Activated T-cell treated with anti-CD3 and anti-CD28 coated beads for 1 hour (primary cell): ENCODE measurements at places on chromosomes 2 and 18.

DNA sequence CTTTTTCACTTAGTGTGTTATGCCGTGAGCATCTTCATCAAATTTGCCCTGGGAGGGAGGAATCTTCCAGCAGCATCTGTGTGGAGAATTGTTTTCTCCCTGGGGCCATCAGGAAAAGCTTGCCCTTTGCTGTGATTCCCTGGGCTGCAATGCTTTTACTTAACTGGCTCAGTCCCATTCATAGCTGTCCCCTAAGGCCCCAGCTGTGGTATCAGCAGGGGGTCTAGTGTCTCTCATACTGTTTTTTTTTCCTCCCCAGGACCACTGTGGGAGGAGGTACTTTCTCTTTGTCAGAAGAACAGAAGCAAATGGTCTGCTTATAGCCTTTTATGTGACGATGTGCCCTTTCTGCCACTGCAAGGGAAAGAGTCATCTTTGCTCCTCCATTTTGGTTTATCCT is 176.8 kb upstream of the CELF4 start:
- DNase-seq = no peak

DNA sequence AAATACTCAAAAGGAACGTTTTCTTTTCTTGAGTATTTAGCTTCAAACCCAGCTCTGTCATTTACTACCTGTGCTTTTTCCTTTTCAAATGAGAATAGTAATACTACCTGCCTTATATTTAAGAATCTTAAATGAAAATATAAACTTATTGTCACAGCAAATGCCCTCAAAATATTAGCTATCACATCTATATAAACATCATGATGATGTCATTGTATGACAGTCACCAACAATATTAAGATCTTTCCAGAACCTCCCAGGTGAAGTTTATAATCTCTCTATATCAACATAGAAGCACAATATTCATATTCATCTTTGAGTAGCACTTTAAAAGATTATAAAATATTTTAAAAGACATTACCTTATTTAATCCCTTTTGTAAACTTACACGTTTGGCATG is 92.2 kb downstream of the DOK6 start:
- DNase-seq = no peak

DNA sequence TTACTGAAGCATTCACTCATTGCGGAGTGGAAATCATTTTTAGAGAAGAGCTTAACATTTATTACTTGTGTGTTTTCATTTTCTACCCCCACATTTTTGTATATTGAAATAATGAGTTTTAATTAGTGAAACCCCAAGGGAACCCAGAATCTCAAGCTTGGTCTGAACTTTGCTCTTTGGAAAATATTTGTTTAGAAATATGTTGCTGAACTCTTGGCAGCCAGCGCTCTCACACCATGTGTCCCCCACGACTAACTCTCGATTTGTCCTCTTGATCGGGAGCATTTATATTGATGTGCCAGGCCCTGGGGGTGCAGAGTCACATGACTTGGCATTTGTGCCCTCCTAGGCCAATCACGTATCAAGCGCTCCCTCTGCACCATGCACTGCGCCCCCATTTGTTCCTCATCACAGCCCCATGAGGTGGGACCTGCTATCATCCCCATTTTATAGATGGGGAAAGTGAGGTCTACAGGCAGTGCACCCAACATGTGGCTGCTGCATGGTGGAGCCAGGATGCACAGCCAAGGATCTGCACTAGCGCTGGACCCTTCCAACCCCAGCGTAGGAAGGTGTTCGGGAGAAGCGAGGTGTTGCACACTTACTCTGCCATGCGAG is 149.7 kb downstream of the NCK2 start:
- DNase-seq = no peak

GRCh38 chr2:72894514-72894913 is 7.3 kb downstream of the SPR start:
- no peak for DNase-seq

GRCh38 chr2:145190031-145190703 is 670.2 kb upstream of the ZEB2 start:
- no peak for DNase-seq

DNA sequence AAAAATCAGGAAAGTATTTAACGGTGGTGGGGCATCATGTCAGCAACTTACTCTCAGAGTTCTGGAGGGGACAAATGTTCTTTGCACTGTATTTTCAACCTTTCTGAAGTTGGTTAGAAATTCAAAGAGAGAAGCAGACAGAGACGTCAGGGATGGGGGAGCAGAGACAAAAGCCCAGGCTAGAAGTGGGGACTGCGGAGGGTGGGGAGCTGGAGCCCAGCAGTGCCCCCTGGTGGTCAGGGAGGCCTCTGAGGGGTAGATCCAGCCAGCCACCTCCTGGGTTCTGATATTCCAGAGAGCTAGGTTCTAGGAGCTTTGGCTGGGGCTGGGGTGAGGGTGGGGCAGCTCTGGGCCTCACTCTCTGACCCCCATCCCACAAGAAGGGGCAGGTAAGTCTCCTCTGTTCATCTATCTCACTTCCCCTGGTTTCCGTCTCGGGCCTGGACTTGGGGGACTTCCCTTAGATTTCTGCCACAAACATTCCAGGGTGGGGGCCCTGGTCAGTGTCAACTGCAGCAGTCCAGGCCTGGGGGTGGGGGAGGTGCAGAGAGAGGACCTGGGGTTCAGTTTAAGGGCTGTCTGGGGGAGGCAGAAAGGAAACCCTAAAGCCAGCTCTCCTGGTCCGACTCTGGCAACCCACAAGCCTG is 8.9 kb downstream of the TNS1 start:
- DNase-seq = peak; percentile 36

DNA sequence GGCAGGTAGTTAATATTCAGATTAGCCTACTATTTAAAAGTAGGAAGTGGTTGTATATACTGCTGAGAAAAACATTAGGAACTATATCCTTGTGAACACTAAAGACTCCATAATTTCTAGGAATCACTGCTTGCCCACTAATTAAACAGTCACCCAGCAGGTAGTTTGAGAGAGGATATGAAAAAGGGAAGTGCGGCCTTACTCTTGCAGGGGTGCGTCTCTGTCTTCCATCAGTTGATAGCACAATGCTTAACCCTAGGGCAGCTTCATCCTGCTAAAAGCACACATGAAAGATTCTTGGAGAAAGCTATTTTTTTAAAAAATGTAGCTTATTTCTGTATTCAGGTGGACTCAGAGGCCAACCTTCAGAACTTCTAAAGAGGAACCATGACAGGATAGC is 53.1 kb upstream of the ATP5MC3 start:
- DNase-seq = no peak

- no peak for DNase-seq
Observed at GRCh38 chr2:99879481-99879880, 262.9 kb downstream of the AFF3 start.

DNA sequence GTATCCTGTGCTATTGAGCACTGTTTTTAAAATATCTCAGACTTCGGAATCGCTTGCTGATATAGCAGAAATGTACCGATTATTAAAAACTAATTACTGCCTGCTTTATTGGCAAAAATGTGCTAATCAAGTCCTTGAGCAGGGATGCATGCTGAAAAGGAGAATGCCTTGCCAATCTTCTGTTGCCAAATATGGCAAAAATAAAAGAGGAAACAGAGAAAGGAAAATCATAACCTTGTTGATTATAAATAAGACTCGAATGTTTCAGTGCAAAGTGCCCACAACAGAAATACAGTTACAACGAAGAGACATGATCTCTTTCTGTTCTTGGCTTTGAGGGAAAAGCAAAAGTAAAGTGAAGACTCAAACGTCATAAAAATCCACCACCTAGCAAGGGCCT is 248.5 kb downstream of the TMEM182 start:
- DNase-seq = no peak

- DNase-seq = no peak
Observed at GRCh38 chr2:7749895-7750559, 832.8 kb downstream of the RNF144A start.

GRCh38 chr18:59461171-59461570 is 102.1 kb upstream of the LMAN1 start:
- DNase-seq = no peak

DNA sequence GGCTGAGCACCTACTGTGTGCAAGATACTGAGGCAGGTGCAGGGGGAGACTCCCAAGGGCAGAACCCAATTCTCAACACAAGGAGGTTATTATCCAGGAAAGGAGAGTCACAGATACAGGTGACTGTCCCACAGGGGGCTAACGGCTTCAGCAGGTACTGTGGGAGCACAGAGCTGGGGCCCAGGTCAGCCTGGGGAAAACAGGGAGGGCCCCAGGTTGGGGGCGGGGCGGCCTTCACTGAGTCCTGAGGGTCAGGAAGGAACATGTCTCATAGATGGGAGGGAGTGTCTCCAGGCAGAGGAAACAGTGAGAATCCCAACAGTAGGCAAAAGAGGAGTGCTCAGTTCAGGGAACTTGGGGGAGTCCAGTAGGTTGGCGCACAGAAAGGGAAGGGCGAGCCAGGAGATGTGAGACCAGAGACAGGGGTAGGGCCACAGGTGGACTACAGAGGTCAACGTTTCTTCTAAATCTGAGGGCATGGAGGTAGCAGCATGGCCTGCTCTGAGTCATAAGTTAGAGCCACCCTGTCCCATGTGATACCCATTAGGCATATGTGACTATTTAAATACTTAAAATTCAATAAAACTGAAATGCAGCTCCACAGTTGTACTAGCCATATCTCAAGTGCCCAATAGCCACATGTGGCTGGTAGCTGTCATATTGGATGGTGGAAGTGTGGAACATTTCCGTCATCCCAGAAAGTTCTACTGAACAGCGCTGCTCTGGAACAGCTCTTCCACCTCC is 157.2 kb downstream of the TTC32 start:
- DNase-seq = no peak

- DNase-seq = no peak
Observed at GRCh38 chr18:25240420-25240770, 111.6 kb downstream of the ZNF521 start.

- DNase-seq = no peak
Observed at GRCh38 chr2:217826520-217826919, 176.3 kb downstream of the TNS1 start.

DNA sequence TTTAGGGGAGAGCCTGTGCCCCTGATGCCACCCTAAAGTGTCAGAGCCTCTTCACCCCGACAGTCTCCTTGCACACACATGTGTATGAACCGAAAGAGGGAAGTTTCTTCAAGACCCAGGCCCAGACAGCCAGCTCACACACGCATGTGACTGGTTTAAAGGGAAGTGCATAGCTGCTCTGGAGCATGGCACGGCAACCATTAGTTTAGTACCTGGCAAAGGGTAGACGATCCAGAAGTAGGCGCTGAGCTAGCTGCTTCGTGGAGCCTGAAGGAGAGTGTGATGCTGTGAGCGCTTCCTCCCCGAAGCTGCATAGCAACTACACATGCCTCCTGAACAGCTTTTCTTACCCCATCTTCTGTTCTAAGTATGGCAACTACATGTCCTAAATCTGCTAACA is 91.7 kb downstream of the ZCCHC2 start:
- no peak for DNase-seq

GRCh38 chr2:112012556-112012955 is 42.5 kb upstream of the TMEM87B start:
- DNase-seq = no peak

GRCh38 chr2:150462770-150463169 is 24.7 kb downstream of the RND3 start:
- DNase-seq = no peak

DNA sequence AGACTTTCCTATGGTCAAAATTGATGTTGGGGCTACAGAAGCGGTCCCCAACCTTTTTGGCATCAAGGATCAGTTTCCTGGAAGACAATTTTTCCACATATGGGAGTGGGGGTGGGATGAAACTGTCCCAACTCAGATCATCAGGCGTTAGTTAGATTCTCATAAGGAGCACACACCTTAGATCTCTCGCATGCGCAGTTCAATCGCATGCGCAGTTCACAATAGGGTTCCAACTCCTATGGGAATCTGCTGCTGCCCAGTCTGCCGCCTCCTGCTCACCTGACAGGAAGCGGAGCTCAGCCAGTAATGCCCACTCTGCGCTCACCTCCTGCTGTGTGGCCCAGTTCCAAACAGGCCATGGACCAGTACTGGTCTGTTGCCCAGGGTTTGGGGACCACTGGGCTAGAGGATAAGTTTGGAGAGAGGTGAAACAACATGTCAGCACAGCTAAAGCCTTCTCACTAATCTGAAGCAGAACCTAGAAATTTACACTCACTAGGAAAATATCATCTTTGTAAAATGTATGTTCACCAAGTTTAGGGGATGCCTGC is 410.8 kb upstream of the ZNF804A start:
- no peak for DNase-seq

DNA sequence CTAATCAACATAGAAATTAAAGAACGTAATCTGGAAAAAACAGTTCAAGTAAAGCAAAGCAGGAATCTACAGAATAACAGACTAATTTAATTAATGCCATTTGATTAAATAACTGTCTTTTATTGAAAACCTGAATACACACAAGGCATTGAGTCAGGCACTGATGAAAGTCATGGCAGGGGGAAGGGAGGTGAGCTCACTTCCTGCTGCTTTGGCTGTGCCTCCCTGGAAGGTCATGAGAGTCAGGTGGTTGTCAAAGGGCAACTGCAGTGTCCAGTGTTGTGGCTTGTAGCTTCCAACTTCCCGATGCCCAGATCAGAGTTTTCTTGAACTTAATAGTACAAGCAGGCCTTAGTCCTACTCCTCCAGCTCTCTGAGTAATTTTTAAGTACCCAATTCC is 180.9 kb downstream of the PID1 start:
- no peak for DNase-seq

- no peak for DNase-seq
Observed at GRCh38 chr18:47726550-47726949, 203.9 kb downstream of the SMAD2 start.

GRCh38 chr18:73023975-73024374 is 156.2 kb upstream of the NETO1 start:
- no peak for DNase-seq

GRCh38 chr2:140600116-140600515 is 1530.7 kb downstream of the LRP1B start:
- DNase-seq = no peak

DNA sequence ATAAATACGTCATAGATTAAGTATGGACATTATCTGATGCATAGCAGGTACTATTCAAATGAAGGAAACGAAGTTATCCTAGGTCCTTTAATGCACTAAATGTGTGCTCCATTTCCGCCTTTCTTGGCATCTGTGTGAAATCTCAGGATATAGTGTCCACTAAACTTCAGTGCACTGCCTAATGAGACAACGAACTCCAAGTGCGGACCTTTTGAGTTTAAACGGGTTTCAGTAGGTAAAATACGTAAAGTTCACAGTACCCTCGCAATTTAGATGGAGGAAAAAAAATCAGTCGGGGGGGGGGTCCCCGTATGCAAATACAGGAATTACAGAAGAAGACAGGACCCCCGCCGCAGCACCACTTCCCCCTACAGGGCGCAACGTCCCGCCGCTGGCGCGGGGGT is 729 bp upstream of the REL start:
- no peak for DNase-seq

- DNase-seq = no peak
Observed at GRCh38 chr2:144451443-144451842, 68.5 kb downstream of the ZEB2 start.

DNA sequence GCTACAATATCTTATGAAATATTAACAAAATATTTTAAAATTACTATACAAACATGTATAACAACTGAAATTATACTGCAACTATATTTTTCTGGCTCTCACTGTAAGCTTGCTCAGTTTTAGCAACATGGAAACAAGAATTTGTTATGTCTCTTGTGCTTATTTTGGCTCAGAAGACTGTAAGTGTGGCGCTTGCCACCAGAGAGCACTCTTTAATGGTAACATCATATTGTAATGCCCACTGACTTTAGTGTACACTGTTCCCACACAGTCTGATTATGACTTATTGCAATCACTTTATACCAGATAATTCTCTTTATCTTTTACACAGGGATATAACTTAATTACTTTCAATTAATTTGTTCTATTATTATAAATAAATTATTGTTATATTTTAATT is 1500.6 kb upstream of the TMEFF2 start:
- DNase-seq = no peak

GRCh38 chr18:55875371-55875901 is 287.4 kb upstream of the TCF4 start:
- no peak for DNase-seq
